Activated CD8-positive, alpha-beta memory T cell treated with anti-CD3 and anti-CD28 coated beads for 48 hours (primary cell): ENCODE measurements at places on chromosomes 7 and 10.

- no peak for DNase-seq
Observed at GRCh38 chr10:74681917-74682627, 144.3 kb upstream of the KAT6B start.

- DNase-seq, result no peak
Observed at GRCh38 chr10:22683140-22683389, 31.3 kb downstream of the PIP4K2A start.

DNA sequence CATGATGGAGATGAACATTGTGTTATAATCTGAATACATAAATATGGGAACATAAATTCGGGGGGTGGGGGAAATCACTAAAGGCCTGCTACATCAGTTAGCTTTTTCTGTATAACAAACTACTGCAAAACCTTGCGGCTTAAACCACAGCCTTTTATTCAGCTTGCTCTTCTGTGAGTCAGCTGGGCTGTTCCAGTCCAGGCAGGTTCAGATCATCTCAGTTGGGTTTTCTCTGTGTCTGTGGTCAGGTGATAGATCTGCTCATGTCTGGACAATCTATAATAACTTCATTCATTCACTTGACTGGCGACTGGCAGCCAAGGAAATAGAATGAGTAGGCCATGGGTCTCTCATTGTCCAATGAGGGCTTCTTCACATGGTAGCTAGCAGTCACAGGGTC lies 23.5 kb downstream of the HTR7 start:
- DNase-seq, result no peak

DNA sequence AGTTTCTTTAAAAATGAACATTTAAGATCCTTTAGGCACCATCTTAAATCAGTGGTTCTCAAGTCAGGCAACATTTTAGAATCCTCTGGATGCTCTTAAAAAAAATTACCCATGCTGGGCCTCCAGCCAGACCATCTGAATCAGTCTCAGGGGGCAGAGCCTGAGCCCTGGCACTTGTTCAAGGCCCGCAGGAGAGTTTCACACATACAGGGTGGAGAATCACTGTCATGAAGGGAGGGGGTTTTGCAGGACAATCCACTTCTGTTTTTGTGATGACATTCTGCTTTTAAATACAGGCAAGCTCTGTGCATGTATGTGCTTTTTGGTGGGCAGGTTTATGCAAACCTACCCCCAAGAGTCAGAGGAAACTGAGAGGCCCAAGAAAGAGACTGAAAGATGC lies 268.6 kb downstream of the SEC23IP start:
- no peak for DNase-seq

- no peak for DNase-seq
Observed at GRCh38 chr10:117132751-117133231, 5.3 kb downstream of the VAX1 start.

DNA sequence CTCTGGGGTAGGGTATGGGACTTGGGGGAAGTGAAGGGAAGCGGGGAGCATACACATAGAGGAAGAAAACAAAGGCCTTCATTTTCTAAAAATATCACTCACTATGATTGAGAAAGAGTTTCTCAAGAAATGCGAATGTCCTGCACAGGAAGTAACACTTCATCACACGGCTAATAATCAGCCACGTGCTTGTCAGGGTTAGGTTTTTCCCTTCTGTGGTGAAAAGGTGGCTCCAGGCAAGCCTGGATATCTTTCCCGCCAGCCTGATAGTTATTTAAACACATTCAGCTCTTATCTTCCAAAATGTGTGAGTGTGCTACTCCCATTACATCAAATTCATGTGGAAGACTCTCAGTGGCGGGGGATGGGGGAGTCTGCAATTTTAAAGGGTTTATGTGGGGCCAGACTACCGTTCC lies 166.4 kb upstream of the ADO start:
- no peak for DNase-seq

DNA sequence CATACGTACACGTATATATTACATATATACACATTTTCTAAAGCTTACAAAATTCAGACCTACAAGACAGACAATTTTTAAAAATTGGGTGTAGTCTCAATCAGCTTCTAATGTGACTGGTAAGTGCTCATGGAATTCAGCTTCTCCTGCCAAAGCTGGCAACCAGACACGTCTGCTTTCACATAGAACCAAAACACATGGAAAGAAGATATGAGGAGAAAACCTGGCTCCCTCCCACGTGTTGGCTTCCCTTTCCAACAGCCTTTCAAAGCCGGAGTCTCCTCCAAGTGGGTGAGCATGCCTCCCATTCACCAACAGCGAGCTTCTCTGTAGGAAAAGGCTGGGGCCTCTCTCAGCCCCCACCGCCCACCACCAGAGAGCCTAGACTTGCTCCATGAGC lies 33.4 kb downstream of the CDCA7L start:
- no peak for DNase-seq

- no peak for DNase-seq
Observed at GRCh38 chr7:64463636-64464375, 99.1 kb downstream of the ZNF680 start.

- DNase-seq, result no peak
Observed at GRCh38 chr10:131424836-131425491, 113.4 kb upstream of the TCERG1L start.

GRCh38 chr10:122164023-122164601 lies 107.0 kb upstream of the BTBD16 start:
- DNase-seq, result no peak

DNA sequence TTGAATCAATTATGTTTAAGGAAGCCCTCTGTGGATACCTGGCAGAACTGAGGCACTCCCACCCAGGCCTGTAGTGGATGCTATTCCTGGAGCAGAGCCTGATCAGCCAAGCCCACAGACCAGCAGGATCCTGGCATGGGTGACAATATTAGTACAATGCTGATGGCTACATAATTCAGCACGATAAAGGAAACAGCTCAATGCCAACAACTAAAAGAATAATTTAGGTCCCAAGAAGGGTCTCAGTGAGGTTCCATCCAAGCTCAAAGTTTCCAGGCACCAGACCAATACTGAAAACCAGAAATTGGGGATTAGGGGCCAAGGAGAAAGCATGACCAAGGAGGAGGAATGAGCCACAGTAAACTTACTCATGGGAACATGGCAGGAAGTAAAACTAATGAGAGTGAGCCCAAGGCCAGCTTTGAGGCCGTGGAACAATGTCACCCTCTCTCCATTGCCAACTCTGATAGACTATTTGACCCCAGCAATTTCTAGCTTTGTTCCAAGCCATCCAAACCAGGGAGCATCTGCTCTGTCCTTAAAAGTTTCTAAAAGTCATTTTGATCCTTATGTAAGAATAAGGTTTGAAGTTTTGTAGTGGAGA lies 1082.4 kb downstream of the KCNMA1 start:
- DNase-seq, result no peak

- no peak for DNase-seq
Observed at GRCh38 chr7:135466442-135467206, 43.3 kb downstream of the CNOT4 start.

DNA sequence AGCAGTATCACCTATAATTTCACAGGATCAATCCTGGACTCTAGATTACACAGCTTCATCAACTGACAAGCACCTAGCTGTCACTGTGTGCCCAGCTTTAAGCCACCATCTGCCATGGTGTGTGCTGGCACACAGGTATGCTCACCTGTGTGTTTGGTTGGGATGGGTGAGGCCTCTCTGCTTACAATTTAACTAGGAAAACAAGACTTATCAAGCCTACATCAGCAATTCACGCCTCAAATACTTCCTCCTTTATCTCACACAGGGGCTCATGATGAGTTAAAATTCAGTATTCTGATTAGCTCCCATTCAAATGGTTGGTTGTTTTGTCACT lies 608.2 kb downstream of the PARD3 start:
- DNase-seq, result no peak

- no peak for DNase-seq
Observed at GRCh38 chr10:82213784-82214183, 338.8 kb downstream of the NRG3 start.

- DNase-seq, result no peak
Observed at GRCh38 chr7:94514140-94514889, 4.7 kb downstream of the CASD1 start.

- no peak for DNase-seq
Observed at GRCh38 chr7:157692460-157693011, 355.7 kb downstream of the DNAJB6 start.

- DNase-seq, result no peak
Observed at GRCh38 chr7:88500131-88500530, 193.4 kb upstream of the STEAP4 start.

- no peak for DNase-seq
Observed at GRCh38 chr10:130774871-130775270, 536.6 kb downstream of the TCERG1L start.

- no peak for DNase-seq
Observed at GRCh38 chr10:116554628-116555027, 8.9 kb downstream of the PNLIP start.

DNA sequence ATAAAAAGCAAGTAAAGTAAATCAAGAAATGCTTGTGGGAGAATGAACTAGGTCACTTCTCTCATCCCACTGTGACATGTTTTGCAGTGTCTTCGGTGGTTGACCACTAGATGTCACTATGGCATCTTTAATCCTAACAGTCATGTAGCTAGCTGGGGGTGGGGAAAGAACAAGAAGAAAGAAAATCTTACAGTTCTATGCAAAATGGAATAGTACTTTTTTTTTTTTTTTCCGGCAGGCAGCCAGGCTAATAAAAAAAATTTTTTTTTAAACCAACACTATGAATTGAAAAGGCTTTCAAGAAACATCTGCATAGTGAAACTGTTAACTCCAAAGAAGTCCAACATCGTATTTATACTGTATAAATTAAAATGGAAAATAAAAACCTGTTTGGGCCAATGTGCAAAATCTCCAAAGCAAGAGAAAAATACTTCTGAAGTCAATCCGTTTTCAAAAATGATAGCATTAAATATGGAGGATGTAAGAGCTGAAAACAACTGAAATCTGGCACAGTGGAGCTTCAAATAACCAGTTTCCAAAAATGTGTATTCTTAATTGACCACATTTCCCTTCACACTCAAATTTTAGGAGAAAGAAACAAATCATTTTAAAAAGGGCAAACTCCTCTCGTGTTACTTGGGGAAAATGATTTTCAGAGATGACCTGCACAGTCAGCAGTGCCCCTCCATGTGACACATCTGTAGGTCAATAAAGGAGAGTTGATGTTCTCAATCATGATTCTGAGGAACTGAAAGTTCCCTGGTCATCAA lies 38.5 kb downstream of the CDK1 start:
- no peak for DNase-seq

GRCh38 chr7:92010215-92010614 lies 69.6 kb downstream of the AKAP9 start:
- no peak for DNase-seq
